Activated naive CD8-positive, alpha-beta T cell treated with anti-CD3 and anti-CD28 coated beads for 36 hours (primary cell): ENCODE measurements at places on chromosomes 7 and 10.

DNA sequence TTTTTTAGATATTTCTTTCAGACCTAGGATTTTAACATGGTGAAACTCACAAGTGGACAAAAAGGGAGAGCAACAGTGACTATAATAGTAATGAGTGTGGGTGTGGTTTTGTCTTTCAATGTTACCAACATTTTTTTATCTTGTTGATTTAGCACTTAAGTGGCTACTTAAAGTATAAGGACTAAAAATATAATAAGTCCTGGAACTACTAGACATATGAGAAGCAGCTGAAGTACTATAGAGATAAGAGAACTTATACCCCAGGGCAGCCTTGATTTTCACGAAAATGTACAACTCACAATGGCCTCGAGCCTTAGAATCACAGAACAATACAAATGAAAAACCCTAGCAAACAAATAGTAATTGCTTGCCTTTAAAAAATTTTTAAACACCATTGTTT, 1151.8 kb downstream of the TYW1 start:
- no peak for DNase-seq

- no peak for DNase-seq
Measured at GRCh38 chr10:132475086-132475485, 62.5 kb upstream of the INPP5A start.

- no peak for DNase-seq
Measured at GRCh38 chr7:21327422-21328409, 100.2 kb upstream of the SP4 start.

GRCh38 chr7:152756116-152756515, 3.4 kb upstream of the ACTR3B start:
- DNase-seq = no peak
